ENCODE measurements at places on chromosomes 3 and 15.
A peak's percentile ranks its signal among the peaks of the same experiment; 100 is the strongest.

DNA sequence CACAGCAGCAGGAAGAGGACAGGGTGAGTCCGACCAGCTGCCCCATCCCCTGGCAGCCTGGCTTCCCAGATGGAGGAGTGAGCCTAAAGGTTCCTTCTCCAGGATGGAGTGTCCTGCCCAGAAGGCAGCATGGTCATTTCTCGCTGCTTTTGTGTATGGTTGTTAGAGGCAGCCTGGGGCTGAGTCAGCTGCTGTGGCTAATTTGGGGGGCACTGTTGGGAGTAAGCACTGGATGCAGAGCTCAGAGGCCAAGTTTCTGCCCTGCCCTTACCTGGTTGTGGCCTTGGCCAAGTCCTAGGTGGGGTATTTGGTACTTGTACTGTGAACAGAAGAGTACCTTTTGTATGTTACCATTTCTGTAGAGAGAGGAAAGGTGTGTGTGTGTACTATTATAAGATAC is 78.6 kb downstream of the ADAMTS7 start:
- peaks cover 19% of the 10 kb centered on the region for H3K27me3 ChIP-seq
- no peaks in the 10 kb centered on the region for H3K36me3 ChIP-seq
- no peak for DNase-seq
- H3K27ac ChIP-seq: no peak overlapping the region
- peaks cover 2% of the 10 kb centered on the region for H3K4me1 ChIP-seq

- H3K27ac ChIP-seq: no peak overlapping the region
- no peaks in the 10 kb centered on the region for H3K4me1 ChIP-seq
- peaks cover 2% of the 10 kb centered on the region for H3K36me3 ChIP-seq
- no peaks in the 10 kb centered on the region for H3K27me3 ChIP-seq
- DNase-seq: no peak
Measured at GRCh38 chr3:60746043-60746638, 505.1 kb downstream of the FHIT start.

DNA sequence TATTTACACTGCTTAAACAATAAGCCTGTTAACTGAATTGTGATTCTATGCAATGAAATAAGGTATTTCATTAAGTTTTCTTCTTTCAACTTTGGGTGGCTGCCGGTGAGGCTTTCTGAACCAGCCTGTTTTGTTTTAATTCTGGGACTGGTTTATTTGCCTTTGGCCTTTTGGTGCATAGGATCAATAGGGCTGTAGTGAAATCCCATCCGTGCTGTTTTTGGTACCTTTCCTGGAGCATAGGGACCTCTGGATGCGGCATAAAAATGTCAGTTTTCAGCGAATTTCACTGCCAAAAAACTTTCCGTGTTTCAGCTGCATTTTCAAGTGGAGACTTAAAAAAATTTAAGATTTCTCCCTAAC is 514 bp downstream of the PLS1 start:
- H3K4me3 ChIP-seq: peak overlapping the region; percentile 96
- H3K4me1 ChIP-seq: peaks cover 17% of the 10 kb centered on the region
- peak overlapping the region; percentile 49 for H3K27ac ChIP-seq
- H3K27me3 ChIP-seq: peaks cover 6% of the 10 kb centered on the region
- H3K36me3 ChIP-seq: no peaks in the 10 kb centered on the region

GRCh38 chr3:179687967-179688535 is 35.2 kb downstream of the USP13 start:
- no peak for DNase-seq
- H3K27me3 ChIP-seq: no peaks in the 10 kb centered on the region
- peaks cover 19% of the 10 kb centered on the region for H3K36me3 ChIP-seq
- H3K4me1 ChIP-seq: no peaks in the 10 kb centered on the region
- no peak overlapping the region for H3K27ac ChIP-seq

DNA sequence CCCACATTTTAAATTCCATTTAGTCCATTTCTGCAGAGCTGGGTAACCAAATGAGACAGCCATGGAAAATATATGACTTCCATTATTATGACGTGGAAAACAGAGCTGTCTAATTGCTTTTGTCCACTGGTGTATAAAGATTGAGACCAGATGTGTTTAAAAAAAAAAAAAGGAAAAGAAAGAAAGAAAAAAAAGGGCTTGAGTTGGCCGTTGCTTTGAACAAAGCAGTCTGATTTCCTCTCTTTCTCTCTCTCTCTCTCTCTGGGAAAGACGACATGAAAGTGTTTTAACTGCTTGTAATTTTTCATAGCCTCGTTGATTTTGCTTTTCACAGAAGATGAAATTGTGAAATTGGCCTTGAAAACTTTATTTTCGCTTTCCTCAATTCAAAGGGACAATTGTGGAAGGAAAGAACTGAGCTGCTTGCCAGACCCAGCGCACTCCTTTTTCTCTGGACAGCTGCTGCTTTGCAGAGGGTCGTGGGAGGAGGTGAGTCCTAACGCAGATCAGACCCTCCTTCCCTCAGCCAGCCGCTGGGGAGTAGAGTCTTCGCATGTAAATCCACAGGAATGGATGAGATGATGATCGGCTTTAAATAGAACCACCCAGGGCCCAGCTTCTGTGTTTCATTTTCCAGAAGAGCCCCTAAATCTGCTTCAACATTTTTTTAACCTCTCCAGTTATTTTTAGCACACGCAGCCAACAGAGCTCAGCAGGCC is 42.8 kb upstream of the UBE2E1 start:
- H3K27me3 ChIP-seq: peaks cover 30% of the 10 kb centered on the region
- no peak overlapping the region for H3K4me3 ChIP-seq
- H3K27ac ChIP-seq: no peak overlapping the region
- no peaks in the 10 kb centered on the region for H3K36me3 ChIP-seq

GRCh38 chr3:97810779-97811390 is 10.9 kb upstream of the CRYBG3 start:
- no peak overlapping the region for H3K27ac ChIP-seq
- DNase-seq: no peak
- H3K36me3 ChIP-seq: no peaks in the 10 kb centered on the region
- H3K4me1 ChIP-seq: peaks cover 19% of the 10 kb centered on the region
- peaks cover 2% of the 10 kb centered on the region for H3K27me3 ChIP-seq

DNA sequence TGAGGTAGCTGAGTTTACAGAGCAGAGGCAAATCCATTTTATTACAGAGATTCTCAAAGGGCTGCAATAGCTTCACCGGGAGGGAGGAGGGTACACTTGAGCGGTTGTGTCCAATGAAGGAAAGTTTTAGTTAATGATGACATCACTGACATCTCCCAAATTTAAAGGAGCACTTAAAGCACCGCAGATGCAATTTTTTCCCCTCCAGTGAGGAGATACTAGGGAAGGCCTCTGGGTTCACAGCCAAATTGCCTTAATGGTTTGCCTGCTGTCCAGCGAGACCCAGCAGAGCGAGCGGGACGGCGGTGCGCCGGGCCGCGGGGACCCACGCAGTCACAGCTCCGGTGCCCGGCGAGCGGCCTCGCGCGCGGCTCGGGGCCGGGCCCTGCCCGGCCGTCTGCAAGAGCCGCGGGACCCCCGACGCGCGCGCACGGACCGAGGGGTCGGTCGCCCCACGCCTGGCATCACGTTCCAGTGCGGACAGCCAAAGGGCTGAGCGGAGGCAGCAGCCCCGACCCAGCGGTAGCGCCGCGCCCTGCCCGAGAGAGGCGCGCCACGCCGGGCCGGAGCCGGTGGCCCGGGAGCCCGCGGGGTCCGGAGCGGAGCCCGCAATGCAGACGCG is 160.5 kb upstream of the CHRNA7 start:
- DNase-seq: no peak
- no peak overlapping the region for H3K27ac ChIP-seq
- peaks cover 10% of the 10 kb centered on the region for H3K4me1 ChIP-seq
- H3K4me3 ChIP-seq: peak overlapping the region; percentile 66
- H3K36me3 ChIP-seq: no peaks in the 10 kb centered on the region

DNA sequence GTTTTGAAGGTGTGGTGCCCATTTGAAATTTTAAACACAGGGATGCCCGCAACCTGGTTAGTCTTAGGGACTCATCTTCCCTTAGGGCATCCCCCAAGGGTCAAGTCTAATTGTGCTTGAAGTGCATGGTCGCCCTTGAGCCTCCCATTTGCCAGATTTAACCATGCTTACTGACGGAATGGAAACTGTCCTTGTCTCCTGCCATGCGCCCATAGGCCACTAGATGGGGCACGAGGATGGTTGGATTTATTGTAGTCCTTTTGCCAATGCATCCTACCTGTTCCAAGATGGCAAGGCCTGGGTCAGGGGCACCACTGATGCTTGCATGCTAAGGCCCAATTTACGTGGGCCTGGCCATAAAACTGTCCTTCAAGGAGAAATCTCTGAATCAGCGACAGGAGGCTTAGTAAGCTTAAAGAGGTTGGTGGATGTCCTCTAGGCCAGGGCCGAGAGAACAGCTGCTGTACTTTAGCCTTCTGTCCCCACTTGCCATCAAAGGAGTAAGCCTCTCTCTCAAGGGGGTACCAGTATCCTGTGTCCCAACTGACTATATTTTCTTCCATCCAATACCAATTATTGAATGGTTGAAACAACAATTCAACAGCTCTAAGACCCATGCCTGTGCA is 355.4 kb downstream of the OTOL1 start:
- H3K4me1 ChIP-seq: no peaks in the 10 kb centered on the region
- no peak overlapping the region for H3K4me3 ChIP-seq
- DNase-seq: peak; percentile 44
- H3K27me3 ChIP-seq: no peaks in the 10 kb centered on the region
- H3K27ac ChIP-seq: no peak overlapping the region

DNA sequence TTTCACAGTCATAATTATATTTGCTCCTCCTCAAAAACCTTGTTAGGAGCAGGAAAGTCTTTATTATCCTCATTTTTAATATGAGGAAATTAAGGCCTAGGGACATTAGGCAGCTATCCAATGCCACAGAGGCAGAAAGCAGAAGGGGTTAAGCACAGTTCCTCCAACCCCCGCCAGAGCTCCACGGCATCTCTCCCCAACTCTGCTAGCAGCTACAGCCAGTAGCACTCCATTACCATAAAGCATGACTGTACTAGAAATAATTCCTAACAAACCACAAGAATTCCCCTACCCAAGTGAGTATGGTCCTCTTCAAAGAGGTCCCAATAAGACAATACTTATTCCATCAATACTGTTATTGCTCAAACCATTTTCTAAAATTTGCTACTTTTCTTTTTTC is 9.8 kb downstream of the HEG1 start:
- no peak overlapping the region for H3K4me3 ChIP-seq
- peaks cover 15% of the 10 kb centered on the region for H3K4me1 ChIP-seq
- no peak overlapping the region for H3K27ac ChIP-seq
- DNase-seq: no peak

DNA sequence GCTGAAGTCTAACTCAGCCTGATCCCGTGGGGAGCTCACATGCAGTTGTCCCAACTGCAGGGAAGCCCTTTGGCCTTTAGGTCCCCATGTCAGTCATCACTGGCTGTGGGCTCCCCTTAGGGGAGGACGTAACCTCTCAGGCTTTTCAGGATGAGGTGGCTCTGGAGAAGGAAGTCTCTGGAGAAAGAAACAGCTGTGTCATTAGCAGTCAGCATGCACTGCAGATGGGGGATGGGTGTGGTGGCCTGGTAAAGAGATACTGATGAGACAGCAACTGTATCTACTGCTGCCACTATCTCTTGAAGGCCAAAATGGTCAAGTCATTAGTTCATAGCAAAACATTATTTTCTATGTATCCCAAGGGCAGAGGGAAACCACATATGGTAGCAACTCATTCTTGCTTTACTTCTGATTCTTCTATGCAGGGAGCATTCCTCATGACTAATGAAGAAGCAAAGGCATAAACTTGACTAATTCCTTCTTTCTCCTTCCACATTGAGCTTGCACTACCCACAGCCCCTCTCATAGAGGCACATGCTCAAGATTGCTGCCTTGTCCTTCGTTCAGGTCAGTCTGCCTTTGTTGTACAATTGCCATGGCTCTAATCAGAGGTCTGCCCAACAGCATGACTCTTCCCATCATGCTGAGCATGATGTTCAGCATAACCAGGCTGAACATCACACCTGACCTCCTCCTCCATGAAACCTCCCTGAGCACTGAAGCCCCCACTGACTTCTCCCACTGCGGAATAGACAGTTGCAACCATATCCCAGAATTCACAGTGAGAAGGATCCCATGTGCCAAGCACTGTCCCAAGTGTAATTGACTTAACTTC is 47.8 kb upstream of the TMEM158 start:
- no peak overlapping the region for H3K4me3 ChIP-seq
- peaks cover 50% of the 10 kb centered on the region for H3K27me3 ChIP-seq
- no peaks in the 10 kb centered on the region for H3K4me1 ChIP-seq
- DNase-seq: no peak
- H3K27ac ChIP-seq: no peak overlapping the region

DNA sequence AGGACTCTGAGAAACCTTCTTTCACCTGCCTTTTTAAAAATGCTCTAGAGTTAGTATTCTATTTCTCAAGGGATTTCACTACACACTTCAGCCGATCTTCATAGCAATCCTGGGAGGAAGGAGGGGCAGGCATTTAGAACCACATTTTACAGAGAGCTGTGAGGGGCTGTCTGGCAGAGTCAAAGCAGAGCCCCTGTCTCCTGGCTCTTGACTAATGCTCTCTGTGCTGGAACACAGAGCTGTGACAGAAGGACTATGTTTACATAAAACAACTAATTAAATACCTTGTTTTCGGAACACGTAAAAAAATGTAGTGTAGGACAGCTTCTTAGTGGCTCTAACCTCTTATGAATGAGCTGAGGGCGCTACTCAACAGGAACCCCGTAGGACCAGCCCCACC is 7.6 kb upstream of the SPTBN5 start:
- H3K36me3 ChIP-seq: peaks cover 16% of the 10 kb centered on the region
- no peak for DNase-seq
- H3K4me3 ChIP-seq: no peak overlapping the region
- no peak overlapping the region for H3K27ac ChIP-seq
